Activated CD8-positive, alpha-beta memory T cell treated with anti-CD3 and anti-CD28 coated beads, Interleukin-2, amount 50 U/mL, for 4 hours (primary cell): ENCODE measurements at places on chromosomes 7 and 10.

DNA sequence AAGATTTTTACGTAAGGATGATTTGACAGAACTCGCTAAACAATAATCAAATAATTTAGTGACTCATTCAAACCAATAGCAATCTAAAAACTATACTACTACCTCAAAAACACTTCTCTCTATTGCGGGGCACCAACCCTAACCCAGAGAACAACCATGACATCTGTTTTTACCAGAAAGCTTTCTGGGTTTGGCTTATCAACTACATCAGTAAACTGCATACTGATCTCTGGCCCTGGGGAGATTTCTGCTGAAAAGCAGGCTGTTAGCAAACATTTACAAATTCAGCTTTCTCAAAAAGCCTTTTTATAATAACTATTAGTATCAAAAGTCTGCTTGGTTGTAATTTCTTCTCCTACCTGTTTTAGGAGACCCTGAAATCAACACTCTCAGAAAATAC lies 144.5 kb upstream of the ZWINT start:
- no peak for DNase-seq

DNA sequence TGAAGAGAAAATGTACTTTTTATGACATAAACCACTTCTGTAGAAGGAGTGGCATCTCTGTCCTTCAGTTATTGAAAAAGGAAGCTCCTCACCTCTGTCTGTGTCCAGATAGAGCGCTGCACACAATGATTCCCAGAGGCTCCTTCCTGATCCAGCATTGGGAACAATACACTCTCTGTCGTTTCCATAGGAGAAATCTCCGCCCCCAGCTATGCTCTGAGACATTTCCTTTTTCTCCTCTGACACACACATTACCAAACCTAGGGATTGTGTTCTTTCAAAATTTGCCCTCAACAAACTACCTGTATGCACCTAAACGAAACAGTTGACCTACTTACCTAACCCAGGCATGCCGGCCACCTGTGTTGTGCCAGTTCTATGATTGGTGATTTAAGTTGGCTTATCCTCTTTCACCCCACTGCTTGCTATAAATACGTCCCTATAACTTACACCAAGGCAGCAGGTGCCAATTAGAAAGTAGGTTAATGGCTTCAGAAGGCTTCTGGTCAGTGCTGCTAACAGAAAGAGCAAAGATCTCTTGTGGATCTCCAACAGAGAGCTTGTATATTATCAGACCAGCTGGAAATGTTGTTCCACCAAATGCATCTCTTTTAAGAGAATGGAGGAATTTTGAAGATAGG lies 140.1 kb upstream of the JCAD start:
- no peak for DNase-seq

GRCh38 chr10:80444124-80444523 lies 10.0 kb upstream of the TSPAN14 start:
- DNase-seq, result no peak

- no peak for DNase-seq
These were observed 147.0 kb upstream of the FAM20C start for GRCh38 chr7:45106-46090.

DNA sequence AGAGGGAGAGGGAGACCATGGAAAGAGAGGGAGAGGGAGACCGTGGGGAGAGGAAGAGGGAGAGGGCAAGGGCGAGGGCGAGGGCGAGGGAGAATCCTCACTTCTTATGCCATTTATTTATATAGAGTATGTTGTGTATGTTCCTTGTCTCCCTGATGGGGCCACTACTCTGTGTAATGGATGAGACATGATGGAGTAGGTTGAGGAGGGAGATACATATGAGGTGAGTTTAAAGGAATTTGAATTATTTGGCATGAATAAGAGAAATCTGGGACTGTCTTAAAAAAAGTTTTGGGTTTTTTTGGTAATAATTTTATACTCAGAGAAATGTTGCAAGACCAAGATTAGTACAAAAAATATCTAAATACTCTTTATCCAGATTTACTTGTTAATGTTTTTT lies 20.1 kb downstream of the CCSER2 start:
- DNase-seq, result no peak
